ENCODE measurements at places on chromosomes 16 and 17.

- H3K4me1 ChIP-seq = no peaks in the 10 kb centered on the region
- peaks cover 17% of the 10 kb centered on the region for H3K27me3 ChIP-seq
- no peak overlapping the region for H3K4me3 ChIP-seq
- no peaks in the 10 kb centered on the region for H3K36me3 ChIP-seq
These were observed 696.2 kb upstream of the RBFOX1 start for GRCh38 chr16:6636457-6636856.

GRCh38 chr17:45334701-45335677, 18.2 kb upstream of the MAP3K14 start:
- DNase-seq = no peak
- no peaks in the 10 kb centered on the region for H3K36me3 ChIP-seq
- H3K27me3 ChIP-seq = peaks cover 9% of the 10 kb centered on the region

GRCh38 chr17:73091410-73091769, 1.1 kb downstream of the SLC39A11 start:
- H3K27me3 ChIP-seq = peaks cover 9% of the 10 kb centered on the region
- H3K4me1 ChIP-seq = peaks cover 11% of the 10 kb centered on the region
- peak overlapping the region; percentile 96 for H3K4me3 ChIP-seq
- DNase-seq = no peak
- no peak overlapping the region for H3K27ac ChIP-seq
- peaks cover 7% of the 10 kb centered on the region for H3K36me3 ChIP-seq

DNA sequence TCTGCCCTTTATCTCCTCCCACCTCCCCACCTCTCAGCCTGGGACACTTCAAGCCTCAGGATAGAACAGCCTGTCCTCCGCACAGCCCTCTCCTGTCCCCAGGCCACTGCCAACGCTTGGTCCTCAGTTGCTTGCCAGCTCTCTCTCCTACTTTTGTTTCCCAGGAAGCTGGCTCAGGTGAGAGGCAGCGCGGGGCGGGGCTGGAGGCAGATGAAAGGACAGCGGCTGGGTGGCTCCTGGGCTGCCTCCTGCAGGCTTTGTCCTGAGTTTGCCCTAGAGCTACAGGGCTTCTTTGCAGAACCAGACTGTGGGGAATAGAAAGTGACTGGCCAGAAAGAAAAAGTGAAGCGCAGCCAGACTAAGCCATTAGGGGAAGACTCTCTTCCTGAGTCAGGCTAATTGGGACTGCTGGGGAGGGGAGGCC, 48.2 kb upstream of the CDC42EP4 start:
- no peaks in the 10 kb centered on the region for H3K36me3 ChIP-seq
- peak overlapping the region; percentile 66 for H3K27ac ChIP-seq
- H3K27me3 ChIP-seq = no peaks in the 10 kb centered on the region
- H3K4me1 ChIP-seq = peaks cover 22% of the 10 kb centered on the region

DNA sequence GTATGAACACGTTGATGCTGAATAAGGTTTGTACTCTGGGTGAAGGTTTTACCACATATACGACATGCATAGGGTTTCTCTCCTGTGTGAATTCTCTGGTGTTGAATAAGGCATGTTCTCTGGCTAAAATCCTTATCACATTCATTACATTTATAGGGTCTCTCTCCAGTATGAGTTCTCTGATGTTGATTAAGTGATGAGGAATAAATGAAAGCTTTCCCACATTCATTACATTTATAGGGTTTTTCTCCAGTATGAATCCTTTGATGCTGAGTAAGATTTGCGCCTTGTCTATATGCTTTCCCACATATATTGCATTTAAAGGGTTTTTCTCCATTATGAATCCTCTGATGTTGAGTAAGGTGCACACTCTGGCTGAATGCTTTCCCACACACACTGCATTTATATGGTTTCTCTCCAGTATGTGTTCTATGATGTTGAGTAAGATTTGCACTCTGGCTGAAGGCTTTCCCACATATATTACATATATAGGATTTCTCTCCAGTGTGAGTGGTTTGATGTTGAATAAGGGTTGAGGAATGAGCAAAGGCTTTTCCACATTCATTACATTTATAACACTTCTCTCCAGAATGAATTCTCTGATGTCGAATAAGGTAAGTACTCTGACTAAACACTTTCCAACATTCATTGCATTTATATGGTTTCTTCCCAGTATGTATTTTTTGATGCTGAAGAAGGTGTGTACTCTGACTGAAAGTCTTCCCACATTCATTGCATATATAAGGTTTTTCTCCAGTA, 16.9 kb downstream of the ZNF287 start:
- H3K4me1 ChIP-seq = no peaks in the 10 kb centered on the region
- H3K36me3 ChIP-seq = peaks cover 74% of the 10 kb centered on the region
- DNase-seq = no peak
- no peak overlapping the region for H3K4me3 ChIP-seq
- no peak overlapping the region for H3K27ac ChIP-seq

- H3K4me1 ChIP-seq = no peaks in the 10 kb centered on the region
- no peaks in the 10 kb centered on the region for H3K27me3 ChIP-seq
- H3K36me3 ChIP-seq = peaks cover 31% of the 10 kb centered on the region
These were observed 27.4 kb downstream of the EMP2 start for GRCh38 chr16:10552998-10553491.

GRCh38 chr17:27323538-27324215, 29.8 kb downstream of the WSB1 start:
- peak overlapping the region; percentile 37 for H3K27ac ChIP-seq
- peaks cover 30% of the 10 kb centered on the region for H3K4me1 ChIP-seq
- no peak overlapping the region for H3K4me3 ChIP-seq
- H3K27me3 ChIP-seq = no peaks in the 10 kb centered on the region

GRCh38 chr16:54326266-54326662, 39.7 kb upstream of the IRX3 start:
- no peaks in the 10 kb centered on the region for H3K4me1 ChIP-seq
- H3K27me3 ChIP-seq = peaks cover 9% of the 10 kb centered on the region
- no peak overlapping the region for H3K4me3 ChIP-seq
- H3K36me3 ChIP-seq = no peaks in the 10 kb centered on the region
- no peak for DNase-seq

- H3K27me3 ChIP-seq = peaks cover 25% of the 10 kb centered on the region
- no peak overlapping the region for H3K27ac ChIP-seq
- H3K4me1 ChIP-seq = no peaks in the 10 kb centered on the region
- H3K4me3 ChIP-seq = no peak overlapping the region
- peaks cover 9% of the 10 kb centered on the region for H3K36me3 ChIP-seq
These were observed 2.9 kb upstream of the CARMIL2 start for GRCh38 chr16:67641779-67642708.

- no peak for DNase-seq
- H3K27ac ChIP-seq = no peak overlapping the region
- H3K4me3 ChIP-seq = no peak overlapping the region
- peaks cover 32% of the 10 kb centered on the region for H3K27me3 ChIP-seq
These were observed 67.4 kb downstream of the PRKCA start for GRCh38 chr17:66369830-66370229.

DNA sequence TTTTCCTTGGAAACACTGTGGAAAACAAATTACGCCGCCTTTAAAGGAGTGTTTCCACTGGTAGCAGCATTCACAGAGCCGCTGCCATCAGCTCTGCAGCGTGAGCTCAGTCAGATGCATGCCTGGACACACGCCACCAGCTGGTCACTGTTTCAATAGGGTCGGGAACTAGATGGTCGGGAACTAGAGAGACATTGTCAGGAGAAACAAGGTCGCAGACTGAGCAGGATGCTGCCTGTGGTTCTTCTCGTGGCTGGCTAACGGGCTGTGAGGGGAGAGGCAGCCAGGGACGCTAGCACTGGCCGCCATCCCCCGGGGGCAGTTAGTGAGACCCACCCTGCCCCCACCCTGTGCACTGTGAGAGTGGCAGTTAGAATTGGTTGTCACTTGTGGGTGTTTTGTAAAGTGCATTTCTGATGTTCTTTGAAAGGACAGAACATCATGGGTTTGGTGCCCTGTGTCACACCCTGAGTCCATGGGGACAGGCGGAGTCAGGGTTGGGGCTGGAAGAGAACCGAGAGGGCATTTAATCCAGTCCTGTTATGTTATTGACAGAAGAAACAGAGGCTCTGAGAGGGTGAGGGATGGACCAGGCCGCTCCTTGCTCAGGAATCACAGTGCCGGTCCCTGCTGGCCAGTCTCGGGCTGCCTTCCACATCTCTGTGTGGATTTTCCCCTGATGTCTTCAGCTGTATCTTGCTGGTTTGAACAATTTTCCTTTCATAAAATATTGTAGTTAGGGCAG, 86.3 kb downstream of the SPECC1 start:
- H3K4me1 ChIP-seq = peaks cover 10% of the 10 kb centered on the region
- H3K4me3 ChIP-seq = no peak overlapping the region
- H3K36me3 ChIP-seq = no peaks in the 10 kb centered on the region
- DNase-seq = no peak

DNA sequence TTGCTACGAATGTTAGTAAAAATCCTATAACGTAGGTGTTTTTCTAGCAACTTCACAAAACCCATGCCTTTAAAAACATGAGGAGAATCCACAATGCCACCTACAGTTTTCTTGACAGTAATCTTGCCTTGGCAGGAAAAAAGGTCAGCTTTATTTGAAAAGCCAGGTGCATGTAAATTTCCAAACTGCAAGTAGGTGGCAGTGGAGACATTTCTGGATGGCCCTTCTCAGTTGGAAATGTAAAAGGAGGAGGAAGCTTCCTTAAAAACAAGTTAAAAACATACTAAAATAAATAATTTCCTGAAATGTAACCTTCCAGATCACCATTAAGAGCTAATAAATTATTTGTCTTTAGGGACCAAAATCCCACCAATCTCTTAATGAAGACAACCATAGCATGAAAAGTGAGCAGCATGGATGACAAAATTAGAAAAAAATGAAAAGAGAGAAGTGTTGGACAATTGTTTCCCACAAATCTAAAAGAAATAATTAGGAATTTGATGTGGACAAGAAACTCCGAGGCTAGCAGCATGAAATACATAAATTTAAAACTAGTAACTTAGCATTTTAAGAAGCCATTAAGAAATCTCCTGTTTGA, 152.2 kb downstream of the SNX11 start:
- H3K4me1 ChIP-seq = peaks cover 62% of the 10 kb centered on the region
- no peak for DNase-seq
- H3K27me3 ChIP-seq = no peaks in the 10 kb centered on the region
- H3K27ac ChIP-seq = peak overlapping the region; percentile 34
- no peaks in the 10 kb centered on the region for H3K36me3 ChIP-seq
- no peak overlapping the region for H3K4me3 ChIP-seq

GRCh38 chr16:86354641-86355513, 155.4 kb upstream of the FOXF1 start:
- peaks cover 29% of the 10 kb centered on the region for H3K4me1 ChIP-seq
- no peak overlapping the region for H3K27ac ChIP-seq
- DNase-seq = no peak
- H3K36me3 ChIP-seq = no peaks in the 10 kb centered on the region
- no peak overlapping the region for H3K4me3 ChIP-seq

DNA sequence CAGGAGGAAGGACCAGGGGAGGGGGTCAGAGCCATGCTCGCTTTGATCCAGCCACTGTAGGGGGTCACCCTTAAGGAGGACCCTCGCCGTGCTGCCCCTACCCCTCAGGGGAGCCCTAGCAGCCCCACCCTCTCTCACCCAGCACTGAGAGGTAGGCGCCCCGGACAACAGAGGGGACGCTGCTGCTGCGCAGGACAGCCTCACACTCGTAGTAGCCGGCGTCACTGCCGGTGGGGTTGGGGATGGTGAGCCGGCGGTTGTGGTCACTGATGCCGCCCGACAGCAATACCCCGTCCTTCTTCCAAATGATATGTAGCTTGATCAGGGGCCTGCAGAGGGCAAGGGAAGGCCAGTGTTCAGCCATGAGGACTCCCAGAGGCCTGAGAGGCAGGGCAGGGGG, 126.0 kb upstream of the CDC42EP4 start:
- H3K36me3 ChIP-seq = peaks cover 7% of the 10 kb centered on the region
- H3K27me3 ChIP-seq = no peaks in the 10 kb centered on the region
- H3K4me1 ChIP-seq = peaks cover 8% of the 10 kb centered on the region
- no peak overlapping the region for H3K4me3 ChIP-seq
- no peak overlapping the region for H3K27ac ChIP-seq

DNA sequence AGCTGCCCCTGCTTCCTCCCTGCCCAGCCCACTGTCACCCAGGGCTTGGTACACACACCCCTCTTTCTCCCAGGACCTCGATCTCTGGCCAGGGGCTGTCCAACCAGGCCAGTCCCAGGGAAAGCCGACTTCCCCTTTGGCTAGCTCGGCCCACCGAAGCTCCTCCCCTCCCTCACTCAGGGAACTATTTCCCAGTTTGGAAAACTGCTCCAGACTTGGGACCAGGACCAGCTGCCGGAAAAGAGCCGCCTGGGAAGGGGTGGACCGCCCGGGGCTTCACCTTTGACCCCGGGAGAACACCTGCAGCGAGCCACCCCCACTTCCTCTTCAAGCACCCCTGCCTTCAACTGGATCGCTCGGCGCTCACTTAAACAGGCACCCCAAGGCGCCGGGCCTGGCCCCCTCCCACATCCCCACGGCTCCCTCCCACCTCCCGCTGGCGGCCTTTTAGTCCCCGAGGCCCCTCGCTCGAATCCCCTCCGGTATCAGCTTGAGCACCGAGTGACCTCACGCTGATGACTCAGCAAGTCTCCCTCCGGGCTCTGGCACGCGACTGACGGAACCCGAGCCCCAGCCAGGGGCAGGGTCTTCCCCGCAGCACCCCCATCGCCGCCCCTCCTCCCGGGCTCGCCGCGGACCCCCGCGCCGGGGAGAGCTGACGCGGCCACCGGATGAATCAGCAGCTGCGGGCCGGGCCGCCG, 934 bp downstream of the MAFG start:
- peaks cover 3% of the 10 kb centered on the region for H3K36me3 ChIP-seq
- peaks cover 36% of the 10 kb centered on the region for H3K4me1 ChIP-seq
- H3K27me3 ChIP-seq = no peaks in the 10 kb centered on the region
- H3K4me3 ChIP-seq = peak overlapping the region; percentile 78
- DNase-seq = peak; percentile 50

- H3K4me1 ChIP-seq = peaks cover 17% of the 10 kb centered on the region
- no peak for DNase-seq
- no peaks in the 10 kb centered on the region for H3K36me3 ChIP-seq
- no peak overlapping the region for H3K4me3 ChIP-seq
- peaks cover 5% of the 10 kb centered on the region for H3K27me3 ChIP-seq
These were observed 624.3 kb downstream of the MAF start for GRCh38 chr16:78976212-78976611.

- H3K4me1 ChIP-seq = peaks cover 36% of the 10 kb centered on the region
- no peak overlapping the region for H3K4me3 ChIP-seq
- peak overlapping the region; percentile 98 for H3K27ac ChIP-seq
- H3K36me3 ChIP-seq = peaks cover 9% of the 10 kb centered on the region
These were observed 53.1 kb upstream of the TANGO6 start for GRCh38 chr16:68790130-68790761.

GRCh38 chr16:70553645-70554044, 30.0 kb downstream of the SF3B3 start:
- H3K4me3 ChIP-seq = no peak overlapping the region
- no peak for DNase-seq
- no peaks in the 10 kb centered on the region for H3K27me3 ChIP-seq
- H3K36me3 ChIP-seq = peaks cover 64% of the 10 kb centered on the region

DNA sequence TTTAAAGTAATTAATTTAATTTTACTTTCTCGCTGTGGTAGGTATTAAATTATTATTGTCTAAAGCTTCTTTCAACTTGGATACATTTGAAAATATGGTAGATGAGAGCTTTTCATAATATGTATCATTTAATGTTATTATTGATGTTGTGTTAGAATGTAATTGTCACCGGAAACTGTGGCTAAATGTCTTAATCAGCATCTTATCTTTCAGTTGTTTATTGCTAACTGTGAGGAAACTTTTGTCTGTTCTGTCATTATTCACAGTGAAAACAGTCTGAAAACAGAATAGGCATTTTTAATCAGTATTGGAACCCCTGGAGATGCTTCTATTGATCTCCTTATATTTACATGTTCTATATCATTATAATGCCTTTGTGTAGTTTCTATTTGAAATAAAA, 120.7 kb downstream of the STXBP4 start:
- DNase-seq = no peak
- H3K36me3 ChIP-seq = peaks cover 23% of the 10 kb centered on the region
- no peaks in the 10 kb centered on the region for H3K27me3 ChIP-seq
- H3K27ac ChIP-seq = no peak overlapping the region
